ENCODE measurements at places on chromosomes 5 and 9.
A peak's percentile ranks its signal among the peaks of the same experiment; 100 is the strongest.

- DNase-seq: no peak
Measured at GRCh38 chr5:83172655-83173054, 95.3 kb downstream of the XRCC4 start.

GRCh38 chr9:137974746-137975526, 97.4 kb downstream of the CACNA1B start:
- DNase-seq: no peak

DNA sequence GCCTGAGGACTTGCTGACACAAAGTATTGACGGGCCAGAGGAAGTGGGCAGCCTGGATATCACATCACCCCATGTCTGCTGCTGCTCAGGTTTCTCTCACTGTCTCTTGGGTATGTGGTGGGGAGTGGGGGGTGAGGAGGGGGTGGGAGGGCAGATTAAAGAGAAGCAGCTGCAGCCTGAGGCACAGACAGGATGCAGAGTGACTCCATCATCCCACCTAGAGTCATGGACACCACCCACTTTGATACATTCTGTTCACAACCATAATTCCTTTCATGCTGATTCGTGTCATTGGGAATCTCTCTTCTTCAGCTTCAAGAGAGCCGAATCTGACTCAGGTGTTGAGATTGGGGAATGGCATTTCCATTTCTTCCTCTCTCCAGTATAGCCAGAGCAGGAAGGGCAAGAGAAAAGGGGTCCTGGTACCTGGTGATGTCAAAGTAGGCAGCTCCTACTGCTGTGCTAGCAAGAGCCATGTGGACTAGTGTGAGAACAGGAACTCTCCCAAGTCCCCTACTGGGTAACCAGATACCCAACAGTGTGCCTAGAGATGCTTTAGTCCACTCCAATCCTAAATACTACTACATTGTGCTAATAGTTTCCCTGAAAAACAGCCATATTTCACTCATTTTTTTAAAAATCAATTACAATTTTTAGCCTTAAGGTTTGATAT, 22.4 kb downstream of the GRAMD2B start:
- no peak for DNase-seq

- DNase-seq: no peak
Measured at GRCh38 chr5:133853646-133854365, 114.6 kb downstream of the C5orf15 start.

- no peak for DNase-seq
Measured at GRCh38 chr9:27679338-27679737, 106.1 kb upstream of the C9orf72 start.

- no peak for DNase-seq
Measured at GRCh38 chr9:92648474-92648971, 21.4 kb downstream of the IPPK start.

DNA sequence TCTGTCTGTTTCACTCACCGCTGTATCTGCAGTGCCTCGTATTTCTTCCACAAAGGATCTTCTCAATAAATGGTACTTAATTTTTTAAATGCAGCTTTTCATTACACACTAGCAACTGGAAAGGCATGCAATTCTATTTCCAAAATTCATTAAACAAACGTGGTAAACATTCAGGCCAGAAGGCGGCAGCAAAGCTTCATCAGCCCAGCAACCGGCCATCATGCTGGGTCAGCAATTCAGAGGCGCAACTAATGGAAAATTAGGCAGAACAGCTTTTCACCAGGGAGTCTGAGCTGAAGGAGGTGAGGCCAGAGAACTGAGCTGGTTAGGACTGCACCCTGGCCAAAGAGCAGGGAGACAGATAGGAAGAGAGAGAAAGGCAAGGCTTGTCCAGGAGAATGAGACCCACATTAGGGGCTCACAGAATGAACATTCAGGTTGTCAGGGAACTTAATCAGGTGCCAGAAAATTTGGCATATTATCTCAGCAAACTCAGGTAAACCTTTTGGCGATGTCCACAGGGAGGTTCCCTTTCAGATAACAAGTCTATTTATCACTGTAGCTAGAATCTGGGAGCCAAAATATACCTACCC, 17.7 kb upstream of the RNF180 start:
- peak; percentile 60 for DNase-seq

DNA sequence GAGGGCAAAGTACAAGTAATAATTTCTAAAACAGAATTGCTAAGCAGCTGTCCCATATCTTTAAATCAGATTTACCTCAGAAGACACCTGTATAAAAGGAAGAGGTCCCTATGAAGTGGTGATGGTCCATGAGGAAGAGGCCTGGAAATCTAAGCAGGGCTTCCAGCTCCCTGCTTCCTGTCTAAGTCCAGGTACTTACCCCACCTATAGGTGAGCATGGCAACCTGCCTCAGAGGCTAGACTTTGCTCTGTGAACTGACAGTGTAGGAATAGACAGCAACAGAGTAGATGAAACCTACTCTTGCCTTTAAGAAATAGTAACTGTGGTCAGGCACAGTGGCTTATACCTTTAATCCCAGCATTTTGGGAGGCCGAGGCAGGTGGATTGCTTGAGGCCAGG, 55.8 kb upstream of the ARRDC3 start:
- DNase-seq: no peak

DNA sequence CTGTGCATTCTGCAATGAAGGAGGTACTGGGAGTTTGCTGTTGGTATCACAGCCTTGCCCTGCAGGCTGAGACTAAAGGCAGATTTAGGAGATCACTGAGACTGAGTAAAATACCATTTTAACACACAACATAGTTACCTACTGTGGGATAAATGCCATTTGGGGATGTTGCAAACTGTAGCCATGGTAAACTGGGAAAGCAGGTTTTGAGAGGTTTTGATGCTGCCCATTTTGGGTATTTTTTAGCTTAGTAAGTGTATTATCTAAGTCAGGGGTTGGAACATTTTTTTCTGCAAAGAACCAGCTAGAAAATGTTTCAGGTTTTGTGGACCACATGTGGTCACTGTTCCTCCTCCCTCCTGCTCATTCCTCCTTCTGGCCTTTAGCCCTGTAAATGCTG, 108.9 kb downstream of the EHMT1 start:
- DNase-seq: no peak
